ENCODE measurements at places on chromosomes 16 and 17.

DNA sequence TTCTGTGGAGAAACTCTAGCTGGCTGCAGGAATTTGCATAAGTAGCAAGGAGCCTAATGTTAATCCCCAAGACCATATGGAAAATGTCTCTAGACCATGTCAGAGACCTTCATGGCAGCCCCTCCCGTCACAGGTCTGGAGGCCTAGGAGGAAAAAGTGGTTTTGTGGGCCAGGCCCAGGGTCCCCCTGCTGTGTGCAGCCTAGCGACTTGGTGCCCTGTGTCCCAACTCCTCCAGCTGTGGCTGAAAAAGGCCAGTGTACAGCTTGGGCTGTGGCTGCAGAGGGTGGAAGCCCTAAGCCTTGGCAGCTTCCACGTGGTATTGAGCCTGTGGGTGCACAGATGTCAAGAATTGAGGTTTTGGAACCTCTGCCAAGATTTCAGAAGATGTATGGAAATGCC is 306.9 kb upstream of the CA10 start:
- no peak for DNase-seq

GRCh38 chr17:59874376-59874775 is 18.4 kb downstream of the TUBD1 start:
- no peak for DNase-seq

DNA sequence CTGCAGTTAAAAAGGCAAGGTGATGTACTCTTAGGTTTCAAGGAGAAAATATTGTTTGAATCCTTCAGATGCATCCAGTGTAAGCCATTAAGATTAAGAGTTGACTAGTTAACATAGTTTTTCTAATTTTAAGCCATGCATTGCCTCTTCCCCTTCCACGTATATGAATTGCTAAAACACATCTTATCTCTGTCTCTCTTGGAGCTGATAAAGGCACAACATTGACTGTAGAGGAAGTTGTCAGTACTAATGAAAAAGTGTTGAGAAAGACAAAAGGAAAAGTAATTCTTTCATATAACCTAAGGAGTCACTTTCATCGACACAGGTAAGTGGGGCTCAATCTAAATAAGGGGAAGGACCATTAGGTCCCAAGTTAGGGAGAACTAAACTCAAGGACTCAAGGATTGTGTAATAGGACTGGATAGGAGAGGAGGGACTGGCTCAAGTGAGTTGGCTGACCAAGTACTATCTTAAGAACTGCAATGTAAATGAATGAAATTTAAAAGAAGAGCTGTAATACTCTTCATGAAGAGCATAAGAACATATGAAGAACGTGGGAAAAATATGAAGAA is 55.6 kb downstream of the GRB7 start:
- no peak for DNase-seq

DNA sequence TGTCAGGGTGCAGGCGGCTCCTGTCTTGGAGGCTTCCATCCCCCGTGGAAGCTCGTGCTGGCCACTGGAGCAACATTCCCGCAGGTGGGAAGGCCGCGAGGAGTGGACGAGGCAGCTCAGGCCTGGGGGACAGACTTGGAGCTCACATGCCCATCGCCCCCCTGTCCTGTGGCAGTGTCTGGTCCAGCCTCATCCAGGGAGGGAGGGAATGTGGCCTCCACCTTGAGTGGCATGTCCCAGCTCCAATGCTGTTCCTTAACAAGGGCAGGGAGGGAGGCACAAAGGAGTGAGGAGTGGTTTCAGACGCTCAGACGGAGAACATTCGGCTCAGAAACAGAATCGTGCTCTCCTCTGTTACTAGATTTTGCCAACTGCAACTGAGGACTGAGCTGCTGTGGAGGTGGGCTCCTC is 159.4 kb upstream of the CHMP6 start:
- DNase-seq = no peak

- DNase-seq = no peak
These were observed 29.4 kb downstream of the TEKT3 start for GRCh38 chr17:15311996-15312395.

- DNase-seq = peak; percentile 66
These were observed 7.9 kb upstream of the SOST start for GRCh38 chr17:43766413-43767052.

- DNase-seq = no peak
These were observed 17.7 kb downstream of the FOXL1 start for GRCh38 chr16:86595983-86596605.

DNA sequence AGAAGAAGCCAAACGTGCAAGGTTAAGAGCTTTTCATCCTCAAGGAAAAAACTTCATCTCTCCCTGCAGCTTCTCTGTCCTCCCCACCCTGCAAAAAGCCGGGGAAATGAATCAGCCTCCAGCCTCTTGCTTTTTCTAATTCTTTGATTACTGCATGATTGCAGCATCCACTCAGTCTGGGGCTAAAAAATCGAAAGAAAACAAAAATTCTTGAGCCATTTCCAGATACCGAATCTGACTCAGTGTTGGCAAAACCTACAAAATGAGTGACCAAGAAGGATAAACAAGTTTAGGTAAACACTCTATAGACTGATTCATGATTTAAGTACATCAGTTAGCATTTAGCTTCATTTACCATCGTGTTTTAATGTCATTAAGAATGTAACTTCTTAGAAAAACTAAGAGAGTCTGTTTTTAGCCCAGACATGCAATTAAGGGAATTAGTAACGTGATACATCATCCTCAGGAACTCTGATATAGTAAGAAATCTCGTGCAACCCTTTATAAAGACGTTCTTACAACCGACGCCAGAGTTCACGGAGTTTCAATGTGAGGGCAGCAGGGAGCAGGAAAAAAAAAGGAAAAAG is 287.3 kb upstream of the FOXF1 start:
- DNase-seq = no peak

GRCh38 chr17:66302761-66303626 is 581 bp downstream of the PRKCA start:
- DNase-seq = peak; percentile 51

DNA sequence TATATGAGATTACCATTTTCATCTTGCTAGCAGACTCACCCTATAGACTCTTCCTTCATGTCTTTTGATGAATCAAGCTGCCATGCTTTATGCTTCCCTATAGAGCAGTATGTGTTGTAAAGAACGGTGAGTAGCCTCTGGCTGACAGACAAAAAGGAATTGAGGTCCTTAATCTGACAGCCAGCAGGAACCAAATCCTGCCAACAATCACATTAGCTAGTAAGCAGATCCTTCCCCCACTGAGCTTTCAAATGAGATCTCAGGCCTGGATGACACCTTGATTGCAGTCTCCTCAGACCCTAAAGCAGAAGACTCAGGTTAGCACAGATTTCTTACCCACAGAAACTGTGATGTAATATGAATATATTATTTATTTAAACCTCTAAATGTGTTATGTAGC is 577.0 kb downstream of the CDH11 start:
- DNase-seq = no peak

- no peak for DNase-seq
These were observed 434.6 kb upstream of the MAF start for GRCh38 chr16:80034948-80035663.

- no peak for DNase-seq
These were observed 57.4 kb downstream of the SLC47A1 start for GRCh38 chr17:19590912-19591551.

DNA sequence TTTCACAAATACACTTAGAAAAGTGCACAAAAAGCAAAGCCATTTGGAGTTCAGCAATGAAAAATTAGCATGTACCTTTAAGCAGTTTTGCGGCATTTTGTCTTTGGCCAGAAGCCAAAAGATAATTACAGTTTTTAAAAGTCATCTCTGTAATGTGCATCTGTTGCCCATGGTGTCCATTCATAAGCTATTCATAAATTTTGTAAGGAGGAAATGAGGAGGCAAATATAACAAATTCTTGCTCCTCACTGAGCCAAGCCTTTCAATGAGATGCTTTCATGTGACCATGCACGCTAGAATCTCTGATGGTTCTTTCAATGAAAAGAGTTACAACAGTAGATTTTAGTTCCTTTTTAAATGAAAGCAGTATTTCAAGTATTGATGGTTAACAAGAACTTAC is 247.1 kb upstream of the MON1B start:
- no peak for DNase-seq

- no peak for DNase-seq
These were observed 113.8 kb upstream of the TNRC6C start for GRCh38 chr17:77844681-77845080.

DNA sequence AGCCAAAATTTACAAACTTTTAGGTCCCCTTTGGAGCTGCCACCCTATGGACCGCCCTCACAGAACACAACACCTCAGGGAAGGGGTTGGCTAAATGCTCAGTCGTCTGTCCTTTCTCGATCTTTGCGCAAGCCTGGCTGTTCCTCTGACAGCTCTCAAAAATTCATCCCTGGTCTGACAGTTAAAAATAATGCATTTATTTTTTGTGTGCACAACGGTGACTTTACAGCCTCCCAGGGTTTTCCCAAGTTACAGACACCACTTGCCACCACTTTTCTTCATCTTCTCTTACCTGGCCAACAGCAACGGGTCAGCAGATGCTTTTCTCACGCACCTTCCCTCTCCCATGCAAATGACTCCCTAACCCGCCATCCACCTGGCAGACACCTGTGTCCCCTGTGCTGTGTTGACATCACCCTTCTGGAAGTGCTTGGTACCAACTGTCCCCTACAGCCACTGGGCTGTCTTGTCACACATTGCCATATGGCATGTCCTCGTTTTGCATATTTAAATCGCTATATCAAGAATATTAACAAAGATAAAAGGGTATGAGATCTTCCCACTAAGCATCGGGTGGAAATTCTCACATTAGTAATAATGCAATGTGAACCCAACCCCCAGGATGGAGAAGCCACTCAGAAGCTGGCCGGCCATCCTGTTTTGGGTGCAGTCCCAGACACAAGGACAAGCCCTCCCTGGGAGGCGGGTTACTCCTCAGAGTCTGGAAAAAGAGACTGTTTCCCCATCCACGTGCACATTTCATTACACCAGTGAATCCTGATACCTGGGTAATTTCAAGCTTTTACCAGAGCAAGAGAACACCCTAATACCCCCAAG is 187.0 kb downstream of the ZFHX3 start:
- no peak for DNase-seq

DNA sequence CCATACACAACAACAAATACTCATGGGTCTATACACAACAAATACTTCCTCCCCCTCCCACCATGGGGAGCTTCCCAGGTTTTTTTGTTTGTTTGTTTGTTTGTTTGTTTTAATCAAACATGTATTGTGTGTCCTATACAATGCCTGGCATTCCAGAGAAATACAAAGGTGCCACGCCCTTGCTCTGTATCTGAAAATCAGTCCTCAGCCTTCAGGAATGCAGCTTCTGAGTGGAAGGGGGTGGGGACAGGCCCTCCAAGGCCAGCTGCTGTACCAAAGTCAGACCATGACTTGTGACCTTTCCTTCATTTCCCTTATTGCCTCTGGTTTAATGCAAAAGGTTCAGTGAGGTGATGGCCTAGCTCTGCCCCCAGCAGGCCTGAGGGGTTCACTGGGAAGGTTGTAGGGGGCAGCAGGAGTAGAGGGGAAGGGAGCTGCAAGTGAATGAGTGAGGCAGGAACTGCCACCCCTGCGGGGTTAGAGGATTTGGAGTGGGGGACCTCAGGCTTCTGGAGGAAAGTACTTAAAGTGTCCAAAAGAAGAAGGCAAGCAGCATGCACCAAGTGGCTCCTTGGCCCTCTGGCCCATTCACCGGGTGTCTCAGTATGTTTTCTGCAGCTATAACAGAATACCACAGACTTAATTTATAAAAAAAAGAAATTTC is 105.2 kb downstream of the CLEC16A start:
- DNase-seq = no peak

DNA sequence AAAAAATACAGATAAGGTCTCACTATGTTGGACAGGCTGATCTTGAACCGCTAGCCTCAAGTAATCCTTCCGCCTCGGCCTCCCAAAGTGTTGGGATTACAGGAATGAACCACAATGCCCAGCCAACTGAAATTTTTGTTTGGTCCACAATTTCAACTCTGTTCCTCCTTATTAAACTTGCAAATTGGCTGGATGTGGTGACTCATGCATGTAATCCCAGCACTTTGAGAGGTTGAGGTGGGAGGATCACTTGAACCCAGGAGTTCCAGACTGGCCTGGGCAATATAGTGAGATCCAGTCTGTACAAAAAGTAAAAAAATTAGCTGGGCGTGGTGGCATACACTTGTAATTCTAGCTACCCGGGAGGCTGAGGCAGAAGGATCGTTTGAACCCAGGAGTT is 13.4 kb downstream of the ARSG start:
- no peak for DNase-seq

DNA sequence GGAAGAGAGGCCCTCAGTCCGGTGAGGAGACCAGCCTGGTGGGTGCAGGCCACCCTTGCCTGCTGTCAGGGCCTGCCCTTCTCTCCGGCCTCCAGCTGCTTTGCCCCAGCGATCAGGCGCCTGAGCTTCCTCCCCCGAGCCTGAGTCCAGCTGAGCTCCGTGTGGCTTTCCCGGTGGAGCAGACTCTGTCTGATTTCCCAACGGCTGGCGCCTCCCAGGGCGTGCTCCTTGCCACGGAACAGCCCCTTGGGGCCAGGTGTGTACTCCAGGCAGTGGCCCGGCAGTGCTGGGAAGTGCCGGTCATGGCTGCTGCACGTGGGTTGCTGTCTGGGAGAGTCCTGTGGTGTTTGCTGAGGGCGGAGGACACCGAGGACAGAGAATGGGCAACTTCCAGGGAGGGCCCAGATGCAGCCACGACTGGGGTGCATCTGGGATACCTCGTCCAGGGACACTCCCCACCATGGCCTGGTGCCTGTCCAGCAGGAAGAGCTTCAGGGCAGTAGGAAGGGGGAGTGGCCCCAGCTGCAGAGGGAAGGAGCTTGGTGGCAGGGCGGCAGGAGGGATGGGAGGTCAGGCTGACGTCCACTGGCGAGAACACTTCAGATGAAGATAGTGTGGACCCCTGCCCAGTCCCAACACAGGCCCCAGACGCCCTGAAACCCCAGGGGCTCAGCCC is 22.5 kb downstream of the METRNL start:
- DNase-seq = no peak

DNA sequence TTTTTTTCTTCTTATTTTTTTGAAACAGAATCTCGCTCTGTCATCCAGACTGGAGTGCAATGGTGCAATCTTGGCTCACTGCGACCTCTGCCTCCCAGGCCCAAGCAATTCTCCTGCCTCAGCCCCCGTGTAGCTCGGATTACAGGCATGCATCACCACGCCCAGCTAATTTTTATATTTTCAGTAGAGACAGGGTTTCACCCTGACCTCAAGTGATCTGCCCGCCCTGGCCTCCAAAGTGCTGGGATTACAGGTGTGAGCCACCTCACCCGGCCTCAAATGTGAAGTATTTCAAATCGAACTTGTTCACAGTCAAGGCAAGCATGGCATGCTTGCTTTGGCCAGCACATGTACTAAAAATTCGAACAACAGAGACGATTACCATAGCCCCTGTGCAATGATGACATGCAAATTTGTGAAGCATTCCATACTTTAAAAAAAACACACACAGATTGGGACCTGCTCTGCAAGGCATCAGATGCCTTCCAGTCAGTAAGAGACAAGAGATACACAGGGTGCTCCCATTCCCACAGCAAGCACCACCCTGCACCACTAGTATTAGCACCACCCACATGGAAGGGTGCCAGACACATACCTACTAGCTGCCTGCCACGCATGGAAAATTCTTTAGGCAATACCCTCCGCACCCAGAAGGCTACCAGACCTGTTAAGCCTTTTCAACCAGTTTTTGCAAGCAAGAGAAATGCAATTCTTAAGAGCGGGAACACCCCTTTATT is 47.2 kb downstream of the ANKRD11 start:
- DNase-seq = no peak
